NCI-H1417 treated with DMSO at 0.1 percent for 48 hours (cell line): ENCODE measurements at places on chromosomes 3 and 15.

DNA sequence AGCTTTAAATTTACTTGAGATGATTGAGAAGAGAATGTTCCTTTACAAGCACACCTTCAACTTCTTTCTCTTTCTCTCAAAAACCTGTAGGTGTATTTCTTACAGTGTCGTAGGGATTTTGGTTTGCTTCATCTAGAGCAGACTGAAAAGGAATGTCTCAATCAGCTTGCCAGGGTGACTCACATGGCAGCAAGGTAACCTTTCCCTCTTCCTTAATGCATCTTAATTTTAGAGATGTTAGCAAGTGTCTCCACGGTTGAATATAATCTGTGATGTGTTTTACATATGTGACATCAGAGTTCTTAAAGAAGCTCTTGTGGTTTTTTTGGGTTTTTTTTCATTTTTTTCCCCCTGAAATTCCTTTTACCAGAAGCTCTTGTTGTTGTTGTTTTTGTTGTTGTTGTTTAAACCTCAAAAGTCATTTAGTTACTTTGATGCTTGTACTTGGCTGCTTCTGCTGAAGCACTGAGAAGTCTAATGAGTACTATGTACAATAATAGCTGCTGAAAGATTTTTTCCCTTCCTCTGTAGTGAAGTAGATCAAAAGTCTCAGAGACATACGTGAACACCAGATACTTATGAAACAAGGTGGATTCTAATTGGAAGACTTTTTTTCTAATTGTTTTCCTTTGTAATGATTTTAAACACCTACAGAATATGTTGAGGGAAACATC is 83.1 kb downstream of the RETNLB start:
- no peak for DNase-seq

DNA sequence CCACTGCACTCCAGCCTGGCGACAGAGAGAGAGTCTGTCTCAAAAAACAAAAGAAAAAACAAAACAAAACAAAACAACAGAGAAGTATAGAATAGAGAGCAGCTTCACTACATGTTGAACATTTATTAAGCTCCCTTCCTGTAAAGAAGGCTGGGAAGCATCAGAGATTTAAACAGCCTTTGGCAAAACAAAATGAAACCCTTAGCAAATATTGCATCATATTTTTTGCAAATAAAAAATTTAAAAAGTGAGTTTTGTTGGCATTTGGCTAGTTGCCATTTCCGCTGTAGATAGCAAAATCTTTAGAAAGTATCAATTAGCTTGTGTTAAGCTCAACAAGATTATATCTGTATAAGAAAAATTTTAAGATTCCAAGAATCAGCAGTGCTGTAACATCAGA is 151.2 kb downstream of the SERPINI1 start:
- DNase-seq: no peak

- no peak for DNase-seq
Observed at GRCh38 chr15:45604326-45604725, 17.1 kb downstream of the BLOC1S6 start.

DNA sequence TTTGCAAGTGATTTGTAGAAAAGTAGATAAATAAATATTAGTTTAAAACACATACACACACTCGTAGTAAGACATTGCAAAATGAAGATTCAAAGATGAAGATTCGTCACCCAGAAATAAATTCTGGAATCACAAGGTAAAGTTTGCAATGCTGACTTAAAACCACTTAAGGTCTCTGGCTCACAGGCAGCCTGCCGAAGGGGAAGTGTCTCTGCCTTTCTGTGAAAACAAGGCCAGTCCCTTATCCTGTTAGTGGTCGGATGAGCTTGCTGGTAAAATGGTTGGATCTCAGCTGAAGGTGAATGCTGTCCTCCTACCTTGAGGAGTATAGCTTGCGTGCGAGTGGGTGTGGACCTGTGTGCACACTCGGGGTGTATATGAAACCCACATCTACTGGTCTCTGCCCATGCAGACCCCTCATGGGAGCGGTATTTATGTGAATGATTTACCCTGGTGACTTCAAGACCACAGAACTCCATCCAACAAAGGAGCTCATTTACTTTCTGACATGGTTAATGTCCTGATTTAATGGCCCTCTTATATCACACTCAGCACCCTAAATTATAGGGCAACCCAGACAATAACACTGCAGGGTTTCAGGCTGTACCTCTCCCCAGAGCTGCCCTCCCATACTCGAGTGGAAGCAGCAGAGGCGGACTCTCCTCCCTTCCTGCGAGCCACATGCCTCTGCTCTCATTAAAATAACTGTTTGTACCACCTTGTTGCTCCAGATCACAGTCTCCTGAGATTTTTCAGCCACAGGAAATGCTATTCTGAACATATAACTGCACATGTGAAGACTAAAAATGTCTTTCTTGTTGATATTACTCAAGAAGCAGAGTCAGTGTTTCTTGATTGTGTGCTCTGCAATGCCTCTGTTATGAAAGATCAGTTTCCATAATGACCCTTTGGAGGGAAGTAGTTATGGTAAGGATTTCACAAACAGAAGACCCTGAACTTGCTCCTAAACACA is 45.9 kb upstream of the ALDH1A3 start:
- DNase-seq: peak; percentile 30

DNA sequence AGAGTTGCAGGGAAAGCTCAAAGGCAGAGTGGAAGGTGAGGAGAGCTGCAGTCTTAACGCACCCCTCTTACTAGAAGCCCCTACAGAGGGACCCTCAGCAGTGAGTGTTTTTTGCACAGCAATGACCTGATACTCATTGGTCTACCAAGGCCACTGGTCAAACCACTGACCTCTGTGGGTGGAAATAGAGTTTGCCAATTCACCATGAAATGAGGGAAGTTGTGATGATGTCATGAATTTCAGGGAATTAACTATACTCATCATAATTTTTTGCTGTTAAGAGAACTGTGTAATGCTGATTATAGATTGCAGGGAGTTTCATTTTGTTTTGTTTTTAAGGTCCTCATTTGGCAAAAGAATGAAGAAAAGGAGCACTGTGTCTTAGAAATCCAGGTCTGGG is 101.7 kb upstream of the SMAD3 start:
- no peak for DNase-seq

DNA sequence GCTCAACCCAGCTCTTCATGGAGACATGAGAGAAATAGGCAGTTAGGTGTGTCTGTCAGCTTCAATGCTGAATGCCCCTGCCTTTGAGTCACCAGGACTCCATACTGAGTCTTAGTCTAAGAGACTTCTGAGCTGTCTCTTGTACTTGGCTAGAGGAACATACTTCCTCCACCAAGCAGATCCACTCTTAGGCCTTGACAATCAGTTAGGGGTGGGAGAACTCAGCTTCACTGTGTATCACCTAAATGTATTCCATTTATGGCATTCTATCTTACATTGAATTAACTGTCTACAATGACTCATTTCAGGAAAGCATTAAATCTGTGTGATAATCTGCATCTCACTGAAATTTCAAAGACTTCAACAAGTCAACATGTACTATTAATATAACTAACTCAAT is 66.0 kb downstream of the STAC start:
- no peak for DNase-seq

DNA sequence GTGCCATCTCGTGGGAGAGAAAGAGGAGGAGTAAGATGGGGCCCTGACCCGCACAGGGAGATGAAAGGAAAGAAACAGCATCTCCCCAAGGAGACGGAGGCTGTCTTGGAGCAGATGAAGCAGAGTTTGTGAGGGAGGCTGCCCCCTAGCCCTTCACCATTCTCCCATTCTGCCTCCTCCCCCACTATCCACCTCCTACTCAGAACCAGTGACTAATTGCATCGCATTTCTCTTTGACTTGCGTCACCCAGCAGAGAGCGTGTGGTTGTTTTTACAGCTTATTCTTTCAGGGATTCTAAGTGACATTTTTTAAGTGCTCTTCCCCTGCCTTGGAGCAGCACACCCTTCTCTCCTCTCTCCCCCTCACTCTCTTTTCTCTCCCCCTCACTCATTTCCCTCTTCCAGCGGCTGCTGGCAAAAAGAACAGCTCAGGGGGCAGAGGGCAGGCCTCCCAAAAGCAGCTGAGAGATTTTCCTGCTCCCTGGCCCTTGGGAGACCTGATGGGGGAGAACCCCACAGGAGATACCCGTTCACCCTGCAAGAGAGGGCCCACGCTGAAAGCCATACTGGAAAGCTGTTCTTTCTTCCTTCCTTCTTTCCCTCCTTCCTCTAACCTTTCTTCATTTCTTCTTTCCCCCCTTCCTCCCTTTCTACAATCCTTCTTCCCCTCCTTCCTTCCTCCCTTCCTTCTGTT is 91.8 kb downstream of the MRPL46 start:
- no peak for DNase-seq

GRCh38 chr3:50580683-50581458 is 11.5 kb downstream of the HEMK1 start:
- DNase-seq: no peak

DNA sequence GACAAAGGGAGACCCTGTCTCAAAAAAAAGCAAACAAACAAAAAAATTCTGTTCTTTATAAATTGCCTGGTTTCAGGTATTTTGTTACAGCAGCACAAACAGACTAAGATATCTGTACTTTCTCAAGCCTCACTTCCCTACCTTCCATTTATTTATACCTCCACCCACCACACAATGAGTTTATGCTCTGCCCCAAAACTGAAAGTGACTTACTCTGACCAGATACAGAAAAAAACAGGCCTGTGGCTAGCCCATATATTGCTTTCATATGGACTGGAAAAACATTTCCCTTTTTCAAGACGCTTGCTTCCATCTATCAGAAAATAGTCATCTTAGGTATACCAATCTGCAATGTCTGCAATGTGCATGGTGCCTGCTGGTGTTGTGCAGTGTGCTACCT is 8.7 kb upstream of the GPD1L start:
- no peak for DNase-seq

GRCh38 chr3:56915966-56916586 is 114.3 kb upstream of the ARHGEF3 start:
- DNase-seq: peak; percentile 28

GRCh38 chr3:106117490-106117858 is 248.7 kb upstream of the CBLB start:
- DNase-seq: no peak
